ENCODE measurements at places on chromosomes 5 and 9.

GRCh38 chr9:127541865-127542264 lies 70.2 kb upstream of the STXBP1 start:
- no peak for DNase-seq

DNA sequence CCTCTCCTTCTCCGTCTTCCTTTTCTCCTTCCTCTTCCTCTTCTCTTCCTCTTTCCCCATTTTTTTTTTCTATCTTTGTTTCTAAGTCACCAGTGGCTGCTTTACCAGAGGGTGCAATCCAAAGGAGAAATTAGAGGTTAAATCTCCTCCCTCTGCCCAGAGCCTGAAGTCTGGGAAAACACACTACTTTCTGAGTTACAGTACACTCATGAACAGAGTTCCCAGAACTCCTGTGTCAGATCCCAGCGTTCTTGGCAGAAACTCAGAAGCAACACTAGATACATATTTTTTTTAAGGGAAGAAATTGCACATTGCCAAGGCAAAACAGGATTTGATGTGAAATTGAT lies 189.0 kb downstream of the SNCAIP start:
- DNase-seq = no peak

DNA sequence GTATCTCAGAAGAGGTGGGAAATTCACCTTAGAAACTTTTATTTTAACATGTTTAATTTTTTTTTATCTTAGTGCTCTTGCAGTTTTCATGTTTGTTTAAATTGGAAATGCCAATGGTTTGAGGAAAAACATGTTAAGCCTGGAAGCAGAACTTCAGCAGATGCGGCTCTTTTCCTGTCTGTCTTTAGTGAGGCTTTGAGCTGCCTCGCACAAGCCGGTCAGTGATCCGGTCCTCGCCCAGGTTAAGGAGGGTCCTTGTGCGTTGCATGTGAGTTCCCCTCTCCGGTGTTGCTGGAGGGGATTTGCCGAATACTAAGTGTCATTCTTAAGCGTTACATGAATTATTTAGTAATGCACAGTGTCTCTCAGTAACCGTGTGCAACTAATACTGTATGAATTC lies 9.4 kb upstream of the PLEKHG4B start:
- DNase-seq = no peak

DNA sequence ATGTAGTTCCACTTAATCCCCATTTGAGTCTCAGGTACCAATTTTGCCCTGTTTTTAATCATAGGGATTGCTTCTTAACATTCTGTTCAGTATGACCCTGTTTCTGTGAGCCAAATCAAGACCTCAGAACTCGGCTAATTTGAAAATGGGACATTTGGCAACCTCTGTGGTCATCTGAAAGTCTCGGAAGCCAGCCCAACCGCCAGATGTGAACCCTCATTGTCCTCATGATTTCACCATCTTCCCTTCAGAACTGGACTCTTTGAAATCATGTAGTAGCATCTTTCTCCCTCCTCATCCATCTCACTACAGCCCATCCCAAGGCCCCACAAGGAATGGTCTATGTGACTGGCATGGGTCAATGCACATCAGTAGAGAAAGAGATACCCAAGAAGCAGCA lies 88.9 kb downstream of the S1PR3 start:
- DNase-seq = no peak

DNA sequence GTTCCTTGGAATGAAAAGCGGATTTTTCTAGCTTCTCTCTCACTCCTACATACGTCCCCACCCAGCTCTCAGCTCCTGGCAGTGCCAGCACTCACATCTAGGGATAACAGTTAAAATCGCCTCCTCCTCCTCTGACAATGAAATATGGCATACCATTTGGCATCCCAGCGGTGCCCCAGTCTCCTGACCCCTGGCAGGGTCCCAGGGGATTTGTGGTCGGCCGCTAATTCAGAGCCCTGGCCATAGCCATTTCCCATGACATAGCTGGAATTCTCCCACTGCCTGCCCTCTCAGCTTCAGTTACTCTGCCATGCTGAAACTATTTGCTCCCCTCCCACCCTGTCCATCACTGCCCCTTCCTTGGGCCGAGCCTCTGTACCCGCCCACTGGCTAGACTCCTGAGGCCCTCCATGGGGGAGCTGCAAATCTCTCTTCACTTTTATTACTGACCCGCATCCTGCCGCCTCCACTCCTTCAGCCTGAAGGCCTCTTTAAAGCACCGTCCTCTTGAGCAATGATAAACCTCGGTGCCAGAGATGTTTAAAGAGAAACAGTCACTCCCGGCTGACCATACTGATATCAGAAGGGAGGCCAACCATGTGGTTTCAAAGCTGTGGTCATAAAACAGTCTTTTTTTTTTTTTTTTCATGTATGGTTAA lies 139.8 kb downstream of the SLIT3 start:
- DNase-seq = no peak

DNA sequence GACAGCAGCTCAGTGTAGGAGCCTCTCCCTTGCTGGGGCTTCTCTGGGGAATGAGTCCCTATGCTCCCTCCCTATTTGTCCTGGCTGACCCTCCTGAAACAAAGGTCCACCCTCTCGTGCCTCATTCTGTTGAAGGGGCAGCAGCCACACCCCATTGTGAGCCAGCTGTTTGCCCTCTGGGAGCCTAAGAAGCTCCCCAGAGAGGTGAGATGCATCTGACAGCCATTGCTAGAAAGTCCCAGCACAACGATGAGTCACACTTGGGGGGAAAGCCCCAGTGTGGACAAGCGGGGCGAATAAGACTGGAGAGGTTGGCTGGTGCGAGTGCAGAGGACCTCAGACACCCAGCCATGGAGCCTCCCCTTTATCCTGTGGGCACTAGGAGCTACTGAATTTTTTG lies 101.4 kb downstream of the PPARGC1B start:
- DNase-seq = peak; percentile 21

DNA sequence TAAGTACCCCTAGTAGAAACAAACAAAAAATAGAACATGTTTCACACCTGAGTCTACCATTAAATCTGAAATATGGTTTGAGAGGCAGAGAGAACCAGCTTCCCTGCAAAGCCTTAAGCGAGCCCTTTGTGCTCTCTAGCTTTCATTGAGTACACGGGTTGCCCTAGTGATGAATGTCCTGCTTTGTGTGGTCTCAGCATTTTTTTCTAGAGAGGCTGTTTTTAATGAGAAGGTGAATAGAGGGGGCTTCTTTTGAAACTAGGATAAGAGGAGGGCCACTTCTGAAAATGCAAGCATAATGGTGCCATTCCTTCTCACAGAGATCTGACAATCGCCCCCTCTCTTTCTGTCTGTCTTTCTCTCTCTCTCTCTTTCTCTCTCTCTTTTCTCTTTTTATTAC lies 131.3 kb downstream of the MACIR start:
- no peak for DNase-seq

DNA sequence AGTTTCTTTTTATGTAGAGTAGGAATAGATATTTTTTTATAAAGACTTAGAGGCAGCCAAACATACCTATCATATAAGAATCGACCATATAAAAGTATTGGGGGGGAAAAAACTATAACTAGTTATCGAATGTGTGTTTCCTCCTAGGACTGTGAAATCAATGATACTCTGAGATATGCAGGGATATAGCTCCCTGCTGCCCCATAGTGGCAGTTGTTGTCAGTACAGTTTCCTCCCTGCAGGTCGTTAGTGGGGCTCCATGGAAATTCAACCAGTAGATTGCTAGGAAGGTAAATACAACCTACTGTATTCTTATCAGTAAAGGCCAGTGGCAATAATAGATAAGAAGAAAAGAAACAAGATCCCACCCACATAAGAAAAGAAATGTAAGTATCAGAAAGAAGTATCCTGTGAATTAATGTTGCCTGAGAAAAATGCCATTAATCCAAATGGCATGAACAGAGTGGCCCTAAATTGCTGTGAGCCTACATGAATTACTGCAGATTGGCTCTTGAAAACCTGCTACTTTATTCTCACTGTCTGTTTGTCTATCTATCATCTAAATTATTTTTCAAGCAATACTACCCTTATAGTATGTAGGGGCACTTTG lies 136.9 kb upstream of the FBN2 start:
- peak; percentile 19 for DNase-seq

DNA sequence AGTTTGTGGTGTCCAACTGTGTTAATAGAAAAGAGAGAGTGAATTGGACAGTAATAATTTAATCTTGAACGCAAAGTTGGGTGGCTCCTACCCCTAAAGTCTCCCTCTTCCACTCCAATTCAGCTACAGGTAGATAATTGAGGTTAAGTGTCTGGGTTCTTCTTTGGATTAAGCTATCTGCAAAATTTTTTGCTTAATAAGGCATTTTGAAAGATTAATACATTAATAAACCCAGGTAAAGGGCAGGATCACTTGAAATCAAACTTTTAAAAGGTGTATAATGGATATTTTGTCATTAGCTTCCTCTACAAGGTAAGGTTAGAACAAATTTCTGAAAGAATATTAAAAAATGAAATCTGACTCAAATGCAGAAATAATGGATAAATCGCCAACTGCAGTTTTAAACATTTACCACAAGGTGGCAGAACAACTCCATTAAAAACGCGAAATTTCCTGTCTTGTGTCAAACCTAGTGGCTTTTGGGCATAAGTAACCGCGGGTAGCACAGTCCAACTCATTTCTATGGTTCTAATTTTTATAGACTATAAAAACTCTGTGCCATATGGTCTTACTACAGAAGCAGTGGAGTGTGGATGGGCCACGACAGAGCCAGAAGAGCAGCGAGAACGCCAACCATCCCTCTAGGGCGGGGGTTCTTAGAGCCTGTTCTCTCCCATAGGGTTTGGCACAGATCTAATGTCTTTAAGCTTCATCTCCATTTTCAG lies 276.5 kb downstream of the ARHGEF28 start:
- no peak for DNase-seq

DNA sequence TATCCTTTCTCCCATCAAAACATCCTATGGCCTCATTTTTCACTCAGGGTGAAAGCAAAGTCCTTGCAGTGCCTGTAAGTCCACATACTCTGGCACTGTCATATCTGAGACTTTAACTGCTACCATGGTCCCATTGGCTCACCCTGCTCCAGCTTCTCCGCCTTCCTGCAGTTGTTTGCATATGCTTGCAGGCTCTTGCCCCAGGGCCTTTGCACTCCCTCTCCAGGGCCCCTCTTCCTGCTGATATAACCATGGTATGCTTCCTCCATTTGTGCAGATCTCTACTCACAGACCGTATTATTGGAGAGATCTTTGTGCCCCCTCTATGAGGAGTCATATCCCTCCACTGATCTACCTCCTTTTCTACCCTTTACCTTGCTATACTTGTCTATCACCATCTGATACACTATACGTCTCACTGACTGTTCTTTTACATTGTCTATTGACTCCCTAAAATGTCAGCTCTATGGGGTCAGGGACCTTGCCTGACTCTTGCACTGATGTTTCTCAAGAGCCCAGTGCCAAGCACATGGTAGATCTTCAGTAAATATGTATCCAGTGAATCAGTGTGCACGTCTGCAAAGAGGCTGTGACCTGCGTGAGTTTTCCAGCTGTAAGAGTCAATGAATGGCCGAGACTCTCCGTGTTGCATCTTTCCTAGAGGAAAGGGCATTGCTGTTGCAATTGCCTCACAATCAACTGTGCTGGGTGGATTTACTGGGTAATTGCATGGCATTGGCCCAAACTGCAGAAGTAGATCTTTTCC lies 81.7 kb upstream of the CPEB4 start:
- DNase-seq = no peak

DNA sequence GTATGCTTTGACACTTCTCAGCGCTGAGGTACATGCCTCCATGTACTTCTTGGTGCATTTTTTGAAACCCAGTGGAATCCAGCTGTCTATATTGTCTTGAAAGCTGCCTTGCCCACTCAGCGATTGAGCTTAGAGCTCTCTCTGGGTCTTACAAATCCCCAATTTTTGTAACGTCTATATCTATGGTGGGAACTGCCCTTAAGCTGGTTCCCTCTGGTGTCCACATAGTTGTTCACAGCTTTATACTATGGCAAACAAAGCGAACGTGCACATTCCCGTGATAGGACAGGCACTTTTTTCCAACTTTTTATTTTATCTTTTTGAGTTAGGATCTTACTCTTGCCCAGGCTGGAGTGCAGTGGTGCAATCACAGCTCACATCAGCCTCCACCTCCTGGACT lies 20.9 kb downstream of the CDHR2 start:
- no peak for DNase-seq

GRCh38 chr9:5357431-5358105 lies 17.9 kb upstream of the RLN1 start:
- DNase-seq = no peak

DNA sequence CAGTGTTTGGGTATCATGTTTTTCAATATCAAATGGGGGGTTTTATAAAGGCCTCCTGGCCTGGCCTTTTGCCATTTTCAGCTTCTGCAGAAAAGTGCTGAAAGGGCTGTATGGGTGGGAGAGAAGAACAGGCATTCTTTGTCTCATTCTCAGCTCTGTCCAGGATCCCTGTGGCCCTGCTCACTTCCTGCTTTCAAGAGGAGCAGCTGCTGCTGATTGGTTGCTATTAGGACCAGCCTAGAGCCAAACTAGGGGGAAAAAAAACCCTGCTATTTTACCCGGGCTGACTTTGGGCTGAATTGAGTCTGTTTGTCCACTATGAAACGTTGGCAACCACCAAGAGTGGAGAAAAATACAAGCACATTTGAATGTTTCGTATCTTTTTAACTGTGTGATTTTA lies 117.1 kb downstream of the CMYA5 start:
- DNase-seq = no peak

DNA sequence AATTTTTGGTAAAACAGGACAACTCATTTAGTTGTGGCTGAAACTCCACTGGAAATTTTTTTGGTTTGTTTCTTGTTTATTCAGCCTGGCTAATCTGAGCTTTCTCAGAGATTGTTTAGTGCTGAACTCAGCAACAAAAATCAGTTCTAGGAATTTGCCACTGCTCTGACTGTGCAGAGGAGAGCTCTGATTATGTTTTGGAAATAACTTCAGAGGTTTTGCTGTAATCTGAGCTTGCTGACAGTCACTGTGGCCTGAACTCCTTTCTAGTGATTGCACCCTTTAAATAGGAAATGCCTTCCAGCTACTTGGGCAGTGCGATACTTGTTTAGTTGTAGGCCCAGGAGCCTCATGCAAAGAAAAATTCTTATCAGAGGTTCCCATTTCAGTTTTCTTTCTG lies 60.2 kb downstream of the OSTF1 start:
- peak; percentile 2 for DNase-seq

- no peak for DNase-seq
Observed at GRCh38 chr9:69134412-69134811, 39.7 kb upstream of the TJP2 start.

DNA sequence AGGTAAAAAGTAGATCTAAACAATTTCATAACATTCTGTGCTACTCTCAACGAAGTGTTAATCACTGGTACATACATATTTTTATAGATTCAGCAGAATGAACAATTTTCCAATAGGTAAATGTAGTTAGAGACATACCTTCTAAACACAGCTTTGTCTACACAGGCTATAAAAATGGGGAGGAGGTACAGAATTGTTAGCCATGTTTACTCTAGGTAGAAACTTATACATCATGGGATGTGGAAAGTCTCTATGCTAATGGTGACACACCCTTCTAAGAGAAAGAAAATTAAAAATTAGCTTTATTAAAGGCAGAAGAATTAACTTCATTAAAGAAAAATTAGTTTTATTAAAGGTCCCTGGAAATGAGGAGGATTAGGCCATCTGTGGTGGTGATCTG lies 11.8 kb downstream of the C5orf63 start:
- DNase-seq = no peak
